Foreskin fibroblast (primary cell): ENCODE measurements at places on chromosomes 12 and 14.

- no peak for DNase-seq
Observed at GRCh38 chr12:110105159-110105558, 19.0 kb upstream of the IFT81 start.

DNA sequence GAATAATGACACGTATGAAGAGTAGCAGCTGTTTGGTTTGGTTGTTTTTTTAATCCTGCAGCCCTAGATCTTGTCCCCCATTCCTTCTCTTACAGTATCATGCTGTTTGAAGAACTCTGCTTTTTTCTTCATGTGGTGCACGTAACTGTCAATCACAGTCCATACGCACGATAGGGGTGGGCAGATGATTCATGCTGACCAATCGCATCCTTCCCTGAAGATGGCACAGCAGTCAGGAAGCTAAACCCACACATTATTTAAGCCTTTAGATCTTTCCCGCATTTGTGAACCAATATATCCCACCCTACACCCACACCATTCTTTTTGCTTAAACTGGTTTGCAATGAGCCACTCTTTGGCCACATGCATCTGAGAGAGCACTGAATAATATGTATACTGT, 158.9 kb upstream of the PLEKHA5 start:
- no peak for DNase-seq

- DNase-seq: no peak
Observed at GRCh38 chr14:89455412-89455811, 38.4 kb upstream of the FOXN3 start.

GRCh38 chr12:42568952-42569915, 20.3 kb downstream of the PRICKLE1 start:
- DNase-seq: peak; percentile 78

GRCh38 chr14:101351146-101351545, 210.1 kb upstream of the DIO3 start:
- no peak for DNase-seq

DNA sequence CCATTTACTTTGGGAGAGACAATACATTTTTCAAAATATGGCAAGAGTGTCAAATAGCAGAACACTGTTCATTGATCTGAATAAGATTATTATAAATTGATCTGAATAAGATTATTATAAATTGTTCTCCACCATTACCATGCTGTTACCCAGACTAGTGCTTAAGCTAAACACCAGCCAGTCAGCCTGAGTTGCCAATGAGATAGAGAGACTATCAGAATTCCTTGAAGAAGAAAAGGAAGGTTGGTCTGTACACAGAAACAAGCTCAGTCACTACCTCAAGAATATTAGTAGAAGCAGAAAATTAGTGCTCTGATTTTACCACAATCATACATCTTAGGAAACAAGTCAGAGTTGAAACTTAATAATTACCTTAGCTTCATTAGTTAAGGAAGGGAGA, 469.8 kb downstream of the FOXG1 start:
- no peak for DNase-seq

DNA sequence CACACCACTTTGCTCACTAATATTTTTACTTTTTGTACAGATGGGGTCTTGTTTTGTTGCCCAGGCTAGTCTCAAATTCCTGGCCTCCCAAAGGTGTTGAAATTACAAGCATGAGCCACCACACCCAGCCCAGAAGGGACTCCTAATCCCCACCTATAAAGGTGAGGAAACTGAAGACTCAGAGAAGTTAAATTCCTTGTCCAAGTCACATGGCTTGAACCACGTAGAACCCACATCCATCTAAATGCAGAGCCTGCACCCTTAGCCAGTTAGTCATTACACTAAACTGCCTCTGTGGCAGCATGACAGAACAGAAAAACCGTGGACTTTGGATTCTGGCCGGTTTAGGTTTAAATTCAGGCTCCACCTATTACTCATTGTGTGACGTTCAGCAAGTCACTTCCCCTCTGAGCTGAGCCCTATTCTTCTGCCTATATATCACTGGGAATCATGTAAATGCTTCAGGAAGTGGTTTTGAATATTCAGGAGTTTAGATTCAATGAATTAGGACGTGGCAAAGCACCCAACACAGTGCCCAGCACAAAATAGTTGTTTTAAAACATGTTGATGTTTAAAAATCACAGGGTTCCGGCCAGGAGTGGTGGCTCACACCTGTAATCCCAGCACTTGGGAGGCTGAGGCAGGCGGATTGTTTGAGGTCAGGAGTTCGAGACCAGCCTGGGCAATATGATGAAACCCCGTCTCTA, 3.0 kb upstream of the CORO1C start:
- DNase-seq: peak; percentile 95

DNA sequence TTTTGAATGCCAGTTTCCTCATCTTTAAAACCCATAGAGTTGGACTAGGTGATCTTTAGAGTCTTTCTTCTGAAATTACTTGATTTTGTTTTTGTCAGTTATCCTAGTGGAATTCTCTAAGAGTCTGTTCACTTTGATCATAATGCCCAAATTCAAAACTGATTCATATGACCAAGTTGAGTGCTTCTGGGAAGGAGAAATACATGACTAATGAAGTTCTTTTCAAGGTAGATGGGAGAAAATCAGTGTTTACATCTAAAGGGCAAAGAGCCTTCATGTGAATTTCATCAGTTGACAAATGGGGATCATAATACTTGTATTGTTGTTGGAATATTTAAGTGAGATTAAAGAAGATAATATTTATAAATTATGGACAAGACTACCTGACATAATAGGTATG, 53.2 kb downstream of the ERC1 start:
- DNase-seq: no peak

DNA sequence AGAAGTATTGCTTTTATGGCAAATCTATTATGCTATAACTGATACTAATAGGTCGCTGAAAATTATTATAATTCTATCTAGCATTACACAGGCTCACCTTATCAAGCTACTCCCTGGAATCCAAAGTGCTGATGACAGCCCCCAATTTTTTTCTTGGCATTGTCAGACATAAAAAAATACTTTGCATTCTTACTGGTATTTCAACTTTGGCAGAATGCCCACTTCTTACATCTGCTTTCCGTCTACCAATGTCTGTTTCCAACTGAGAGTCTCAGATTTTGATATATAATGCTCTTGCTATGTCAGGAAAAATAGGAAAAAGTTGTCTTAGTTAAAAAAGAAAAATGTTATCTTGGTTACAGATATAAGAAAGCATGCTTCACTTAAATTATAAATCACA, 615.4 kb downstream of the C12orf50 start:
- DNase-seq: no peak

GRCh38 chr12:6959058-6959804, 8.1 kb downstream of the PTPN6 start:
- DNase-seq: no peak

DNA sequence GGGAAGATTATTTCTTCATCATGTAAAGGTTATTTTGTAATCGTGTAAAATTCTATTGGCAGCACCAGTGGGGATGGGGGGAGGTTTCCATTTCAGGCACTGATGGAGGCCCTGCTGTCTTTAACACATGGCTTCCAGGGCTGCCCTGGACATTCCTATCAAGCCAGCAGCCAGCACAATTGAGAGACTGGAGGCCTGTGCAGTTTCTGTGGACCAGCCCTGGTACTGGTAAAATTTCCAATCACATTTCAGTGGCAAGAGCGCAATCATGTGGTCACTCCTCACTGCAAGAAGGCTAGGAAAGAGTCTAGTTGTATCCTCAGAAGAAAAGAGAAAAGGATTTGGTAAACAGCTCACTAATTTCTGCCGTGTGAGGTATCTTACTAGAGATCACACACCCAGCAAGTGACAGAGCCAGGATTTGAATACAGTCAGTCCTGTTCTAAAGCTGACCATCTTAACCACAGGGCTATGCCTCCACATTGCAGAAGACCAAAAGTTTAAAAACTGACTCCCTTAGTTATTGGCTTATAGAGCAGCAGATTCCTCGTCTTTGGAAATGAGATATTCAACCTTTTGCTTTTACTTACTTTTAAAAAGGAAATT, 179.4 kb upstream of the ARHGAP5 start:
- no peak for DNase-seq

GRCh38 chr12:122100568-122100967, 22.0 kb downstream of the MLXIP start:
- DNase-seq: no peak

DNA sequence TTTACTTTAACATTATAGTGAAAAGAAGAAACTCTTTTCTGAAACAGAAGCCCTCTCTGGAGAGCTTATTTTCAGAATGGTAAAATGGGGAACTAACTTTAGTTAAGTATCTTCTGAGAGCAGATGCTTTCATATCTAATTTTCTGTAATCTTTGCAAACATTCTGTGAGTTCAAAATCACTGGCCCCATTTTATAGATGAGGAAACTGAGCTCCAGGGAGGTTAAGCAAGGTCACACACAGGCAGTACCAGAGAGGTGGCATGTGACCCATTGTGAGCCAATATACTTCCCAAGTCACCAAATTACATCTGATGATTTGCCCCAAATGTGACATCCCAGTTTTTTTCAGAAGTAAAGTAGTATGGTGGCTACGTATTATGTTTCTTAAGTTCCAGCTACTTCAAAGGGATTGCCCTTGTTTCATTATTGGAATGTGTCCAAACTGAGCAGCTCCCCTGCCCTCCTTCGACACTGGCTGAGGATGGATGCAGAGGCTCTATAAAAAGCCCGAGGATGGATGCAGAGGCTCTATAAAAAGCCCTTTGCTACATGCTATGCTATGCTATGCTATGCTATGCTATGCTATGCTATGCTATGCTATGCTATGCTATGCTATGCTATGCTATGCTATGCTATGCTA, 36.2 kb upstream of the NUDT4 start:
- no peak for DNase-seq

GRCh38 chr14:57865403-57866198, at the start of gene SLC35F4:
SLC35F4 (minus strand) TSS chr14:57866092.
- DNase-seq: no peak

DNA sequence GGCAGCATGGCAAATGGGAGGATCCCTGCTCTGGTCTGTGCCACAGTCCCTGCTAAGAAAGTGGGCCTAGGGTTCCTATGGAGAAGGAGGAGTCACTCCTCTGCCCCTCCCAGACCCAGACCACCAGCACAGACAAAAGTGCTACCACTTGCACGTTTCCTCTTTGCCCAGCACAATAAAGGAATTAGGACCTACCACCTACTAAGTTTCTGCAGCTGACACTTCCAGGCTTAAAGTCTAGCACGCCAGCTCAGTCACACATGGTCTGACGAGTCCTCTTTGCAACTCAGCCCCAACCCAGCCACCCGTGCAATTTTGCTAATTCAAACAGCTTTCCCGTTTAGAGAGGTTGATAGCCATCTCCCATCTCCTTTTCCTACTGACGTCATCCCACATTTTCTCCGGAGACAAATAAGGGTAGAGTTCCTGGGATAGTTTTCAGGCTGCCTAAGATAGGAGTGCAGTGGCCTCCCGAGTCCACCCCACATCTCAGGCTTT, 66.2 kb upstream of the PTGR2 start:
- peak; percentile 78 for DNase-seq

GRCh38 chr14:70897464-70897863, 9.8 kb upstream of the PCNX1 start:
- DNase-seq: peak; percentile 80

DNA sequence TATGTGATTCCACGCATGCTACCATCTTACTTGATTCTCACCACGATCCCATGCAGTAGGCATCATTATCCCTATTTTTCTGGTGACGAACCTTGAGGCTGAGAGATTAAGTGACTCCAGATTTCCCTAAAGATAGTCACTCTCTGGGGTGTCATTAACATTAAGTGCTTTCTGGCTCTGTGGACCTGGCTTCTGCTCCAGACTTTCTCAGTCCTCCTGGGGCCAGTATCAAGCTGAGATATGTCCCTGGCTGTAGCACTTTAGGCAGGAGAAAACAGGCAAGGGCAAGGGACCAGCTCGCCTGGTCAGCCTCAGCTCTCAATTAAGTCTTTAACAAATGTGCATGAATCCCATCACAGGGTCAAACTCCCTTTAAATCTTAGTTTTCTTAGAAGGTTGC, 38.3 kb upstream of the PRB2 start:
- DNase-seq: no peak

DNA sequence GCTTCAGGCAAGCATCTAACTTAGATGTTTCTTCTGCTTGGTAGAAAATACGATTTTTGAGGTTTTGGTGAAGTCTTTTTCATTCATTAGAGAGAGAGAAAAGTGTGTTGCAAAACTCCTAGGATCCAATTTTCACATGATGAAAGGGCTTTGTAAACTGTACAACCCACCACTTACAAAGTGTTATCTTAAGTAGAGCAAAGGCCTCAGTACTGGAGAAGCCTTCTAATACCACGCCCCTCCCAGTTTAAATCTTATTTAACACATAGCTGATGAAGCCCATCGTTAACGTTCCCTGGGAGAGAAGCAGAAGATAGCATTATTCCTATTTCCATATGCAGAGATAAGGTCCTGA, 869 bp downstream of the APOLD1 start:
- no peak for DNase-seq

DNA sequence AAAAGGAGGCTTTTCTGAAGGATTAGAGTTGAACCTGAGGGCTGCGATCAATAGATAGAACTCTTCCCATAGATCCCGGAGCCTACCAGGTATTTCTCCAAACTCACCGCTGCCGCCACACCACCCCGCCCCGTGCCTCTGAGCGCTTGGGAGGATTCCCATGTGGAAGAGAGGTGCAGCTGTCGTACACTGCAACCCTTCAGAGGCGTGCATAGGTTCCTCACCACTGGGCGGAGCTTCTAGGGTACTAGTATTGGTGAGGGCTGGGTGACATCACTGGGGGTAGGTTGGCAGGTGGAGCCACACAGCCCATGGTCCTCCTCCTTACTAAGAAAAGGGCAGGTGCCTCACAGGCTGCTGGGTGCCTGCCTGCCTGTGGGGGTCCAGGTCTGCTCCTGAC, 127.0 kb downstream of the TSPAN9 start:
- no peak for DNase-seq

- DNase-seq: no peak
Observed at GRCh38 chr12:28973491-28973890, 175.6 kb upstream of the FAR2 start.

- DNase-seq: no peak
Observed at GRCh38 chr12:92072112-92072511, 73.5 kb downstream of the BTG1 start.

DNA sequence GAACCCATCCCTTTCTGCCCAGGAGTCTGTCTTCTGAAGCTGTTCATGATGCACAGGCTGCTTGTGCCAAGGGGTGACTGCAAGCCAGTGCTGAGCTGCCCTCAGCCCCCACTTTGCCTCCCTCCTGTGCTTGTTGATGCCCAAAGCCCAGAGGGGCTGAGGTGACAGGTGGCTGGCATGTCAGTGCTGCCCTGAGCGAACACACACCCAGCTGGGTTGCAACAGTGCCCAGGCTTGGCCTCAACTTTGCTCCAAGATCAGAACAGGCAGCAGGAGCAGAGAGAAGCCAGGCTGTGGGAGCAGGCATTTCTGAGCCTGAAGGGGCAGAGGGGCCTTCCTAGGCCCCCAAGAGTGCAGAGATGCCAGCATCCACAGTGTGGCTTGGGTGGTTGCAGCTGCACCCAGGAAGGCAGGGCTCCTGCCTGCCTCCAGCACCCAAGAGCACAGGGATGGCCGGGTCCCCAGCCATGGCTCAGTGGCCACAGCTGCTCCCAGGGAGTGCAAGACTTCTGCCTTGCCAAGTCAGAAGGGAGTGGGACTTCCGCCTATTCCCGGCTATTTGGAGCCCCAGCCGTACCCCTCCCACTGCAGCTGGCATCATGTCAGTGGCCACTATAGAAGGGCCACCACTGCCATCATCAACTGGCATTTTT, 83.1 kb downstream of the SLC16A7 start:
- DNase-seq: no peak

GRCh38 chr14:84421621-84422020, 1108.3 kb upstream of the FLRT2 start:
- peak; percentile 4 for DNase-seq

- DNase-seq: peak; percentile 44
Observed at GRCh38 chr12:75923964-75924666, 107.5 kb downstream of the PHLDA1 start.

- DNase-seq: peak; percentile 72
Observed at GRCh38 chr12:114414031-114414865, 8.3 kb upstream of the TBX5 start.
